ENCODE measurements at places on chromosomes 16 and 17.

- no peak for DNase-seq
Measured at GRCh38 chr17:61205401-61205800, 194.2 kb upstream of the TBX2 start.

DNA sequence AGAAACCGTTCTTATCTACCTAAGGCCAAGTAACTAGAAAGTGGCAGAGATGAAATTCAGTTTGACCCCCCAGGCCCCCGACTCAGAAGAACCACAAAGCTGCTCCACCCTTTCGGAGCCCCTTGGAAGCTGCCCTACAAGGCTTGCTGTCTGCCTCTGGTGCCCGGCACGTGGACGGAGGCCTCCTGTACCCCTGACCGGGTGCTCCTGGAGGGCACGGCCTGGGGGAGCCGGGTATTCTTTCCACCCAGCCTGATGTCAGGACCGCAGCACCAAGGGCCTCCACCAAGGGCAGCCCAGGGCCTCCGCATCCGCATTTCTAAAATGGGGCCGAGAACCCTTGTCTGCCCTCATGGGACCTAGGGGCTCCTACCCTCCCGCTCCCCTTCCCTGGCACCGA, 15.5 kb upstream of the CRK start:
- no peak for DNase-seq

DNA sequence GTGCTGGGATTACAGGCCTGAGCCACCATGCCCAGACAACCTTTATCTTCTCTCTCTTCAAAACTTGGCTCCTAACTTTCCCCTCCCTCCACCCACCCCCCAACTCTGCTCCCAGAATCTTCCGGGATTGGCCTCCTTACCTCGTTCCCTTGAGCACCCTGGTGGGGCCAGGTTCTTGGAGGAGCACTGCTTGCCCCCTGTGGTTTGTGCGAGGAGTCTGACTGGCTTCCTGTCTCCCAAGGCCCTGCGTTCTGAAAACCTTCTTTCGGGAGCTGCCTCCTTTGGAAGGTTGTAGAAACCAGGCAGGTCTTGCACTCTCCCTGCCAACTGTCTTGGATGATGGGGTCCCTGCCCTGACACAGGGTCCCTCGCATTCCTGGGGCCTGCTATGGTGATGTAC, 19.8 kb downstream of the PLXDC1 start:
- no peak for DNase-seq

GRCh38 chr16:29816694-29817441, 916 bp downstream of the PAGR1 start:
- no peak for DNase-seq

GRCh38 chr17:5181509-5182305, 10.0 kb downstream of the ZNF594 start:
- DNase-seq: no peak

DNA sequence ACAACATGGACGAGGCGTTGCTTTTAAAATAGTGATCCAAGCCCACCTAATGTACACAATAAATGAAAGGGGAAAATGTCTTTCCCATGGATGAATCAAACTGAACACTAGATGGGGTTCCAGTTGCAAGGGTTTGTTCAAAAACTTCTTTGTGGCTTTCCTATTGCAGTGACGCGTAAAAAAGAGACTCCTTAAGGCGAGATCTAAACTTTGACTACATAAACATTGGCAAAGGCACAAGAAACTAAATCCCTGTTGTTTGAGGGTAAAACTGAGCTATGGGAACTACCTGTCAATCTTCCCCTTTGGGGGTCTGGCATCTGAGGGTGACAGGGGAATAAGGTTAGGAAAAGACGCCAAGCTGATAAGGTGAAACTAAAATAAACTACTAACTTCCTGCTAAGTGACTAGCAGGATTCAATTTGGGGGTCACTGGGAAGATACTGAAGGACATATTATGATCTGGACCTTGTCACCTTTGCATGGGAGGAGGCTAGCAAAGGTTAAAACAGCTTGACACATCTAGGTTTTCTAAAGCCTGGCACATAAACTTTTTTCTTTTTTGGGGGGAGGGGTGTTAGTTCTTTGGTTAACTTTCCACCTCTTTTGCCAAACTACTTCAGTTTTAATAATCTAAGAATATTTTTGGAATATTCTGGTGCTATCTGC, 4.7 kb downstream of the SALL1 start:
- no peak for DNase-seq

DNA sequence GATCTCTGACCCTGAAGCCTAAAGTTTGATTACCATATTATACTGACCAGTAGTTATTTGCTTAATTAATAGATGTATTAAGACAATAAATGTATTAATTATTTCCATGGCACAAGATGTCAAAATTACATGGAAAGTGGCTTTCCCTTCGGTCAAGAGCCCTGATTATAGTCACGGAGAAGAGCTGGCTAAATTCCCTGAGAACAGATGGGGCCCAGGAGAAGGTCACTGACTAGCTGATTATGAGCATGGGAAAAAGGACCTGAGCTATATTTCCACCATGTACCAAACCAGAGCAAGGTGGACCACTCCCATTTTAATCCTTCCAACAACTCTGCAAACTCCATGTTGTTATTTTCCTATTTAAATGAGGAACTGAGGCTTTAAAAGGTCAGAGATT, 12.9 kb upstream of the MYO18A start:
- no peak for DNase-seq

DNA sequence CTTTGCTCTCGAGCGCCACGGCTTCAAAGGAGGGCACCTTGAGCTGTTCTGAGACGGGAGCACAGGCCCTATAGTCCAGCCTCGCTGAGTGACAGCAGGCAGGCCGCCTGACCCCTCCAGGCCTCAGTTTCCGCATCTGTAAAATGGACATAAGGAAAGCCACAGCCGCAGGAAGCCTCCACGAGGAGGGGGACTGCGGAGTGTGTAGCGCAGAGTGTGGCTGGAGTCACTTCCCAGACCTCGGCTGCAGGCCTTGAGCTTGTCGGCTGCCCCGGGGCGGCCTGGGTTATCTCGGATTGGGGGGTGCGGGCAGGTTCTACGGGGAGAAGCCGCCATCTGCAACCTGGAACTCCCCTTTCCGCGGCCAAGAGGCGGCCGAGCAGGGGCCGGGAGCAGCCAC, 40.8 kb downstream of the ZFPM1 start:
- no peak for DNase-seq

GRCh38 chr17:80869481-80870145, 122.0 kb upstream of the CHMP6 start:
- no peak for DNase-seq

DNA sequence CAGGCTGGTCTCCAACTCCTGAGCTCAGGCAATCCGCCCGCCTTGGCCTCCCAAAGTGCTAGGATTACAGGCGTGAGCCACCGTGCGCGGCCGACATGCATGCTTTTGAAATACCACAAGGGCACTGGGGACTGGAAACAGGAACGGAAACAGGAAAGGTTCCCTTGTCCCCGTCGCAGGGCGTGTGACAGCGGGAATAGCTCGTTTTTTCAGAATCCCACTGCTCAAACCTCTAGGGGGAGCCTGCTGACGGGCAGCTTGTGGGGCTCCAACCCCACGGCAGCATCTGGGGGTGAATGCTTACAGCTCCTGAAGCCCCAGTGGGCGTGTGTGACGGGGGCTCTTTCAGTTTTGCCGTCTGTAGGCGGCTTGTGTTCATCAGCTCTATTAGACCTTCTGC, 18.8 kb upstream of the ASGR2 start:
- no peak for DNase-seq

DNA sequence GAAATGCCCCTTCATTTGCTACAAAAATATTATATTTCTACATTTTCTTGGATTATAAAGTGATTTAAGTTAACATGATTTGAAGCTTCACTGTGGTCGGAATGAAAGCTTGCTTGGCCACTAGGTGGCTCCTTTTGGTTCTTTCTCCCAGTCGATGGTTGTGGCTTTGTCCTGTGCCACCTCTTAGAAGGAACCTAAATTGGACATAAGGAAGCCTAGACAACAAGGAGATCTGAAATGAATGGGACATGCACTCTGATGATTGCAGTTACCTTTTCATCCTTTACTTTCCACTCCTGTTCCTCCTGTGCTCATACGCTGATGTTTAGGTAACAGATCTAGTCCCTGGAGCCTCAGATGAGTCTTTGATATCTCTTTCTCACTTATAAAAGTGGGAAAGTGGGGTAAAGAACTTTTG, 39.2 kb downstream of the FTO start:
- DNase-seq: no peak

- no peak for DNase-seq
Measured at GRCh38 chr17:21215935-21216334, 2.0 kb upstream of the TMEM11 start.

DNA sequence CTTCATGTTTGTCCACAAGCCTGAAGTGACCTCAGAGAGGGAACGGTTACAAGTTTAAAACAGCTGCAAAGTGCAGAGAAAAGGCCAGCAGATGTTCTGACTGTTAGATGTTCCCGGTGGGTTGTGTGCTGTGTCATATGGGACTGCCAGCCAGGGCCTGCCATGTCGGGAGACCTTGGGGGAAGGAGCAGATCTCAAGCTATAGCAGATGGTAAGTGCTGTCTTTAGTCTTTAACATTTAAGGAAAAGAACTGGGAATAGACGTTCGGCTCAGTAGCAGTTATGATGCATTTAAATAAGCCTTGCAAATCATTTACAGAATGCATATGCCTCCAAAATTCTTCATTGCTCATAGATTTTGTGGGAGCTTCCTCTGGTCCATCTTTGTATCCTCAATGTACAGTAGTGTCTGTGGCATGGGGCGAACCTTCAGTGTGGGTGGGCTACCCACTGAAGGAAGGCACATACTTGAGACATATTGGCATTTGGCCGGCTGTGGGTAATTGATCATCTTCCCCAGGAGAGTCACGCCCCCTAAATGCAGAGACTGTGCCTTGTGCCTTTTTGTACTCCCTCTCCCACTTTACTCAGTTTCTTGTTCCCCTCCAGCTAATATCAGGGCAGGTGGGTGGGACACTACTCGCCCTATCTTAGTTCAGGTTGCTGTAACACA, 131.9 kb downstream of the NPIPB5 start:
- DNase-seq: no peak

- peak; percentile 75 for DNase-seq
Measured at GRCh38 chr17:7951143-7951792, 19.3 kb downstream of the CNTROB start.

- DNase-seq: no peak
Measured at GRCh38 chr17:77002103-77003045, 134.2 kb downstream of the MGAT5B start.

DNA sequence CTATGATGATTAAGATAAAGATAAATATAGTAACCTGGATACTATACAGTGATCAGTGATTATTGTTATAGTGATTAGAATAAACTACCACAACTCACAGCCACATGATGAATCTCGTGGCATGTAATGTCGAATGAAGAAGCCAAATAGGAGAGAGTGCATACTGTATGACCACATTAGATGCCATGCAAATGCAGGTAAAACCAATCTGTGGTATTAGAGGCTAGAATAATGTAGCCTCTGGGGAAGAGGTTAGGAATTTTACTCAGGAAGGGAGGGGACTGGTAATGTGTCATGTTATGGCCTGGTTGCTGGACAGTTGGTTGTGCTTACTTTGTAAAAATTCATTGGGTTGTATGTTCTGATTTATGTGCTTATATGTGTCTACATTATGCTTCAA, 402.7 kb downstream of the CDH13 start:
- no peak for DNase-seq

GRCh38 chr16:58464047-58464915, 35.7 kb upstream of the NDRG4 start:
- DNase-seq: peak; percentile 53

GRCh38 chr16:27880287-27880686, 183.2 kb downstream of the GSG1L start:
- DNase-seq: no peak

- peak; percentile 94 for DNase-seq
Measured at GRCh38 chr16:21599122-21600030, at the start of gene METTL9. TSS of gene METTL9 (plus strand) at chr16:21599577. CDS start at chr16:21599734, 157 bp downstream.

DNA sequence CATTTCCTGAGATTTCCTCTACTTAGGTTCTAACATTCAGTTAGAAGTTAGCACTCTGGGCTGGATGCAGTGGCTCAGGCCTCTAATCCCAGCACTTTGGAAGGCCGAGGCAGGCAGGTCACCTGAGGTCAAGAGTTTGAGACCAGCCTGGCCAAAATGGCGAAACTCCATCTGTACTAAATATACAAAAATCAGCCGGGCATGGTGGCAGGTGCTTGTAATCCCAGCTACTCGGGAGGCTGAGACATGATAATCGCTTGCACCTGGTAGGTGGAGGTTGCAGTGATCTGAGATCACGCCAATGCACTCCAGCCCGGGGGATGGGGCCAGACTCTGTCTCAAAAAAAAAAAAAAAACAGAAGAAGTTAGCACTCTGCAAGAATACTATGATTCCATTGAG, 1430.9 kb downstream of the CDH11 start:
- no peak for DNase-seq

- DNase-seq: no peak
Measured at GRCh38 chr17:78697554-78698343, 84.3 kb downstream of the CYTH1 start.

DNA sequence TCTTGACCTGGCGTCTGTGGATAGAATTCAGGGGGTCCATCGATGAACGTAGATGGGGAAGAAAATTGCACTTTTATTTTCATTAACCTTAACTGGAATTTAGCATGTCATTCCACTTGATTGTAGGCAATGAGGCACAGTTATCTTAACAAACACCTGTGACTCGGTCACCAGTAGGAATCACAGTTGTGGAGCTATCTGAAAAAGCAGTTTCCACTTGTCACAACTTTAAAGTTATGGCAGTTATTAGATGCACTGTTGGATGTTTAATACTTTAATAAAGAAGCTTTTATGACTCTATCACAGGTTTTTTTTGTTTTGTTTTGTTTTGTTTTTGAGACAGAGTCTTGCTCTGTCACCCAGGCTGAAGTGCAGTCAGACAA, 83.7 kb upstream of the LGALS9 start:
- DNase-seq: no peak

- no peak for DNase-seq
Measured at GRCh38 chr17:10420811-10421210, 939 bp downstream of the MYH8 start.

DNA sequence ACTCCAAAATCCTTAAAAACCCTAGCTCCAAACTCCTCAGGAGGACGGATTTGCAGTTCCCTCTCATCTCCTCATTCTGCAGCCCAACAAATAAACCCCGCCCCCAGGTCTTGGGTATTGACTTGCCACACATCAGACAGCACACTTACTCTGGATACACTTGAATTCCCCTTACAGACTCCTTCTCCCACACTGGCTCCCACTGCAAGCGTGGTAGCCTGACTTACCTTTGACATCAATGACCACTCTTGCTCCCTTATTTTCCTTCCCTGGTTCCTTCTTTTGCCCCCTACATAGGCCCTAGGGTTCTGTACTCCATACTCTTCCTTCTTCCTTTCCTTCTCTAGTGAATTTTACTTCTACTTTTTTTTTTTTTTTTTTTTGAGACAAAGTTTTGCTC, 7.5 kb downstream of the RFFL start:
- no peak for DNase-seq

DNA sequence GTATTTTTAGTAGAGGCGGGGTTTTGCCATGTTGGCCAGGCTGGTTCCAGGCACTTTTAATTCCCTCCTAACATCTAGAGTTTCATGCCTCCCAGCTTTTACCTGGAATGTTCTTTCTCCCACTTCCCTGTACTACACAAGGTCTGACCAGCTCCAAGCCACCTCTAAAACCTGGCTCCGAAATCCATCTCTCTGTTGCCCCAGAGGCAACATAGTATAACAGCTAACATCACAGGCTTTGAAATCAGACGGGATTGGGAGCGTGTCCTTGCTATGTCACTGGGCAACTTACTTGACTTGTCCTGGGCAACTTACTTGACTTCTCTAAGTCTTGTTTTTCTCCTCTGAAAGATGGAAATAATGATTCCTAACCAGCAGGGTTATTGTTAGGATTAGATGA, 15.1 kb downstream of the UNC45B start:
- DNase-seq: no peak

All from GM13977 (cell line).